Hematopoietic multipotent progenitor cell treated with erythropoietin and hydrocortisone succinate and interleukin-3 and kit ligand, for 6 days (in vitro differentiated cells): ENCODE measurements at places on chromosomes 4 and X.

DNA sequence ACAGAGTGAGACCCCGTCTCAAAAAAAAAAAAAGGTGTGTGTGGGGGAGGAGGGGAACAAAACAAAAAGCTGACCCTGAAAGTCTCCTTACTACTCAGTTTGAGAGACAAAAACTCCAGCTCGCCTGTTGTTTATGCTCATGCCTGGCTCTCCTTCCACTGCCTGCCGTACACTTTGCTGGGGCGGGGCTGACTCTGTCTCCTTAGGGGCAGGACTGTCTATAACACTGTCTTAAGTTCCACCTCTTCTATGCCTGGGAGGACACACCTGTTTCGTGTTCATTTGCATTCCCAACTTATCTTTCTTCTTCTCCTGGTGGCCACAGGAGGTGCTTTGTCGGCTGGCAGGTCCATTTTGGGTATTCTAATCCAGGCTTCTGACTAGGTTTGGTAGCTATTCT lies 81.4 kb downstream of the MTNR1A start:
- DNase-seq = no peak

DNA sequence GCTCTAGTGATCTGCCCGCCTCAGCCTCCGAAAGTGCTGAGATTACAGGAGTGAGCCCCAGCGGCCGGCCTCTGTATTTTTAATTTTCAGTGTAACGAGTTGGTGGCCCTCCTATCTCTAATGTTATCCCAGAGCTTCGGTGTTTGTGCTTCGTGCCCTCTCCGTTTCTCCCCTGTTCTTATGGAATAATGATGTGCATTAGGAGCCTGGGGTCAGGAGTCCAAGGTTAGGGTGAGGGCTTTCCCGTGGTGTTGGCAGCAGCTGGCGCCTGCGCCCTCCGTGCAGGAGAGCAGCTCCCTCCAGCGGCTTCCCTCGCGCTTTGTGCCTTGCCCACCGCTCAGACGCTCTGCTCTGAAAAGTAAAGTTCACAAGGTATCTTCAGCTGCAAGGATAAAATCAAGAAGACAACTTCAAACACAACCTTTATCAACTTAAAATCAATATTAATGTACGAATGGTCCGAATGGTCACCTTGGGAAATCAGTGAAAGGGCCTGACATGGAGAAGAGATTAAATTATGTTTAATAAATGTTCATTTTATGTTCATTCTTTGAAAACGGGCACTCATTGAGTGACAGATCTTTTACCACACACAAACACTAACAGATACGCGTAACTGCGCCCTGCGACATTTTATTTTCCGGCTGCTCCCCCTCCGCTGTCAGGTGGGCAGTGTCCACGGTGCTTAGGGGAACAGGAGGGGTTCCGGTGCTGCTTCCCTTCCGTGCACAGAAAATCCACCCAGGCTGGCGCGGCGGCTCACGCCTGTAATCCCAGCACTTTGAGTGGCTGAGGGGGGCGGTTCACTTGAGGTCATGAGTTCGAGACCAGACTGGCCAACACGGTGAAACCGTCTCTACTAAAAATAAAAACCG lies 62.4 kb downstream of the TRAPPC11 start:
- peak; percentile 85 for DNase-seq

GRCh38 chrX:153608376-153608775 lies 9.4 kb upstream of the CCNQ start:
- DNase-seq = no peak

DNA sequence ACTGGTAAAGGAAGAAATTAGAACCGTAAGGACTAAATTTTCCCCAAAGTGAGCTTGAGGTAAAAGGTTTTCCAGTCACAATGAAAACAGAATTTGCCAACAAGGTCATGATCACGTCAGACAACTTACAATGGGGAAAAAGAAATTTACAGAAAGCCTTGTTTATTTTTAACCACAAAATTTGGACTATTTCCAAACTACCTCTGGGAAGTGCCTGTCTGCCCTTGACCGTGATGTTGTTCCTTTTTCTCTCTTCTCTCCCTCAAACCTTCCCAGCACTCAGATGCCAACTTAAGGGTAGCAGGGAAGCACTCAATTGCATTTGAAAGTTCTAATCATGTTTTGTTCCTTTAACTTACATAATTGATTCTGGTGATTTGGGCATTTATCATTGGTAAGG lies 32.5 kb downstream of the MEPE start:
- DNase-seq = no peak

- no peak for DNase-seq
Measured at GRCh38 chr4:119008761-119009160, 120.1 kb downstream of the SYNPO2 start.

DNA sequence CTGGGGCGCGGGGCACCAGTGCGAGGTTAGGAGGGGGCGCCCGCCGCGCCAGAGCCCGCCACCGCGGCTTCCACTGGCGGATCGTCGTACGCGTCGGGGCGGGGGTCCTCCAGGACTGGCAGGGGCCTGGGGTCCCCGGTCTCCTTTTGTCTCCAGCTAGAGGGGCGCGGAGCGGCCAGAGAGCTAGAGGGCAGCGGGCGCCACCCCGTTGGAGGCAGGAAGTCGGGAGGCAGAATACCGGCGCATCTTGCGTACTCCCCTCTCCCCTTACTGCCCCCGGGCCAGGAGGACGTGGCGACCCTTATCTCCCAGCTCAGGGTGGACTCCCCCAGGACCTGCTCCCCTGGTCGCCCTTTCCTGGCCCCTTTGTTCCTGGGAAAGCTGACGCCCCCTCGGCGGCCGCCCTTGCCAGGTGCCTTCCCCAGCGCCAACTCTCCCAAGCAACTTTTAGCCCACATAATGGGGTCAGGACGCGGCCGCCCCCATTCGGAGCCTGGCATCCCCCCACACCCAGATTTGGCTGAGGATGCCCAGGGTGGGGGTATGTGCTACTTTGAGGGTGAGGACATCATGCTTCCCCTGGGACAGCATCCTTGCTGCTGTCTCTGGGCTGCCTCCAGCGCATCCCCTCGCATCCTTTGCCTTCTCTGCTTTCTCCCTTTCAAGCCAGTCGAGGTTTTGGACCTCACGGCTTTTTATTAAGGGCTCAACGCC lies 933 bp downstream of the CNKSR2 start:
- DNase-seq = no peak

DNA sequence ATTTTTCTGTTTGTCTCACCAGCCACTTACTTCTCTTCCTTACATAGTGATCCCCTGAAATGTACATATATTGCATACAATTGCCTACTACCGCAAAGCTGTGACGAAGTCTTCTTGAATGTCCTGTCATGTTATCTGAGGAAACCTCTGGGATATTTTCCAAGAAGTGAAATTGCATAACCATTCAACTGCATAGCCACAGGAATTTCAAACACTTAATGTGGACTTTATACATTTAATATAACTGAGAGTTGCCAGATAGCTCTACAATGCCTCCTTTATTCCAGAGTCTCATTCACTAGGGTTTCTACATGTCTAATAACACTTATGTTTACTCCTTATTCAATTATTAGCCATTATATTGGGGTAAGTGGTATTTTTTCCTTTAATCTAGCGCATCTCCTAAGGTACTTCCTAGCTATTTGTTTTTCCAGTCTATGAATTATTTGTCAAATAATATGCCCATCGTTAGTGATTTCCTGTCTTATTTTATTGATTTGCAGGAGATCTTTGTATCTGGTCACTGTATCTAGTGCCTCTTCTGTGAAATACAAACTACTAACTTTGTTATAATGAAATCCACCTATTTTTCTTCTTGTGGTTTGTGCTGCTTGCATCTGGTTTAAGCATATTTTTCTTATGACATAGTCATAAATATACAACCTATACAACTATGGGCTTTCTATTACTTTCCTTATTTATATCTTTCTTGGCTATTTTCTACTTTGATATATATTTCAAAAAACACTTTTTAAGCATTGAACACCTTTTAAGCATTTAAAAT lies 69.2 kb upstream of the GRID2 start:
- no peak for DNase-seq

GRCh38 chr4:159150396-159150795 lies 47.5 kb downstream of the RAPGEF2 start:
- no peak for DNase-seq

GRCh38 chr4:178427663-178428062 lies 985.4 kb upstream of the AGA start:
- DNase-seq = no peak

- no peak for DNase-seq
Measured at GRCh38 chrX:133985967-133986683, 731 bp upstream of the GPC3 start.

GRCh38 chr4:118390121-118390520 lies 37.3 kb upstream of the PRSS12 start:
- no peak for DNase-seq

DNA sequence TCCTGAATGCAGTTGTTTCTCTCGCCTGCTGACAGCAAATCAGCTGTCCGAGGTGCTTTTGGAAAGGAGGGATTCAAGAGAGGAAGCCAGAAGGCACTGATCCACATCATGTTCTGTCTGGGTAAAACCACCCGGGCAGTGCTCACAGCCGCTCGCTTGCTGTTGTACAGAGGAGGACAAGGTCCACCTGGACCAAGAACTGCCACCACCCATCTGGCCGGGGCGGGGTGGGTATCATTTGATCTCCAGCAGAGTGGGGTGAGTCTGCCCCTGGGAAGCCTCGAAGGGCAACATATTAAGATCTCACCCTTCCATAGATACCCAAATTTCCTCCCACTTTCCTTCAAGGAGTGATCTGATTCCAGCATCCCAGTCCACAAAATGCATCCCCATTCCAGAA lies 113.1 kb downstream of the DCTD start:
- DNase-seq = no peak

DNA sequence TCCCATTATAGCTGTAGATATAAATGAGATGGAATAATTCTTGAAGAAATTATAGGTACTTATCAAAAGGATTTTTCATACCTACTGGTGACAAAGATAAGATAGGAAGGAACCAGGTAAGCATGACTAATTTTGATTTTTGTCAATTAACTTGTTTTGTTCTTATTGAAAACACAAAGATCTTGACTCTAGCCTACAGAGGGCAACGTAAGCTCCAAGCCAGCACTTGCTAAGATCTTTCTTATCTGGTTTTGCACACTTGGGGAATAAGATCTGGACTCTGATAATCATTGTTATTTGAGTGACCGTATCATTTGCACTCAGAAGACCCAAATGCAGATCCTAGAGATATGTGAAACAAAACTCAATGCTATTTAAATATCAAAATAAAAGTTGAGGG lies 223.4 kb downstream of the VEGFC start:
- no peak for DNase-seq

- peak; percentile 68 for DNase-seq
Measured at GRCh38 chr4:161320377-161320776, 843.4 kb downstream of the FSTL5 start.

DNA sequence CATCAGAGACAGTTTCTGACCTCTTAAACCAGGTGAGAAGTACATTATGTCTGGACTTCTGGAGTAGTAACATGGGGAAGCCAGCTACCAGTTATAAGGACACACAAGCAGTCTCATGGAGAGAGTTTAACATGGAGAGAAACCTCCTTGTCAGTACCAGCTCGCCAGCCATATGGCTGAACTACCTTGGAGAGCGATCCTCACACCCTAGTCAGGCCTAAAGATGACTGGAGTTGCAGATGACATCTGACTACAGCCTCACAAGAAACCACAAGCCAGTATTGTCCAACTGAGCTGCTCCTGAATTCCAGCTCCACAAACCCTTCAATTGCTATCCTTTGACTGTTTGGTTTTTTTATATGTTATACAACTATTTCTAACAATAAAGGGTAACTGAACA lies 49.8 kb downstream of the PDHA2 start:
- peak; percentile 1 for DNase-seq

DNA sequence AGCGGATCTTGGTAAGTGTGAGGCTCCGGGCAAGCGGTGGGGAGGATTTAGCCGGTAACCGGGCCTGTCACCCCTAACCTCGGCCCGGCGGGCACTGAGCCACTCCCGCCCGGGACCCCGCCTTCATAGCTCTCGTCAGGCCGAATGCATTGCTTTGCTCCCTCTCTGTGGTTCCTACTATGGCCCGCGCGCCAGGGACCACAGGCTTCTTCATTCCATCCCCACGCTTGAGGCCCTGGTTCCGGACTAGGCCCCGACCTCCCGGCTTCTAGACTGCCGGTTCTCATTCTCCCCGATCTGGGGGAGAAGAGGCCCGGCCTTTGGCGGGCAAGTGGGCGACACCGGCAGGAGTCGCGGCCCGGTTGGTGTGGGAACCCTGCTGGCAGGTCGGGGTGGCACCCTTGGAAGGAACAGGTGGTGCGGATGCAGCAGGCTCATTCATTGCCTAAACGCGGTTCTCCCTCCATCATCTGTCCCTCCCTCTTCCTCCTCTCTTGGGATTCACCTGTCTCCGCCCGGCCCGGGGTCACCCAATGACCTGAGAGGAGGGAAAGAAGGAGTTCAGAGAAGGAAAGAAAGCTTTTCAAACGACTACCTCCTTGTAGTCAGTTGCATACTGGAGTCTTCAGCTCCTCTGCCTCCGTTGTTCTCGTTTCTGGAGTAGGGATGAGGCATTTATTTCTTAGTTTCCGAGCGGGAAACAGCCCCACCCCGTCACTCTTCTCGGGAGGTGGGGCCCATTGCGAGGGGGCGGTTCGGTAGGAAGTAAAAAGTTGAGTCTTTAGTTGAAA lies at the start of gene NDUFC1:
NDUFC1 (minus strand) TSS at position 657 of the 791 bp plus-strand sequence. CDS start 6,679 bp downstream, outside the sequence.
- DNase-seq = peak; percentile 76

DNA sequence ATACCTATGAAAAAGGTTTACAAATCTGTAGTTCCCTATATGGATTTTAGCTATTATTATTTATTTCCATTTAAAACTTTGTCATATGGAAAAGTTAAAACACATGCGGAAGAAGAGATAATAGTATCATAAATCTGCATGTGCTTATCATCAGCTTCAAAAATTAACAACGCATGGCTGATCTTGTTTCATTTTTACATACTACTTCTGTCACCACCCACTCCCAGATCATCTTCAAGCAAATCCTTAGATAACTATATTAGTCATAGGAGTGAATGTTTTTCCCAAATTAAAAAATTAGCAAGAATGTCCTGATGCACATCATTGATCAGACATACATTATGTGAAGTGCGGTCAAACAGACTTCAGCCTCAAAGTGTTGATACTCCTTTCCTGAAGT lies 24.6 kb upstream of the MOB1B start:
- DNase-seq = no peak

DNA sequence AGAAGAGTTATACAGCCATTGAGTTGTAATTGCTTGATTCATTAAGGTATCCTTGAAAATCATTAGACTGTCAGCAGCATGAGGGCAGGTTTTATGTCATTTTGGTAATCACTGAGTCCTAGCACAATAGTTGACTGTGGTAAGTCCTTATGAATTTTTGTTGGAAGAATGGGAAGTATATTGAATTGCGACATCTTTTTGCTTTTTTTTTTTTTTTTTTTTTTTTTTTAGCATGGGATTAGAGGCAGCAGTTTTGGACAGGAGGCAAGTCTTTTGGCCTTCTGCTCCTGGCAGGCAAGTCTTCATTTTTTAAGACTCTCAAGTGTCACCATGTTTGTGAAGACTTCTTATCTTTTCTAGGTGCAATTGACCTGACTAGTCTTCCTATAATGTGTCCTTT lies 29.7 kb downstream of the PRRG1 start:
- DNase-seq = no peak

GRCh38 chr4:183030309-183030708 lies 68.7 kb upstream of the WWC2 start:
- DNase-seq = no peak

GRCh38 chr4:94911106-94911505 lies 153.4 kb downstream of the BMPR1B start:
- DNase-seq = no peak

GRCh38 chr4:41977709-41978108 lies 3.8 kb upstream of the DCAF4L1 start:
- DNase-seq = no peak

GRCh38 chr4:112559053-112559452 lies 43.1 kb upstream of the NEUROG2 start:
- no peak for DNase-seq

GRCh38 chrX:132257116-132257515 lies 37.9 kb upstream of the RAP2C start:
- DNase-seq = no peak
